Activated T-cell treated with anti-CD3 and anti-CD28 coated beads, Interleukin-2, amount 50 U/mL, for 4 hours (primary cell): ENCODE measurements at places on chromosomes 11 and 22. TPM values are rescaled to one million over a fixed set of nuclear protein-coding genes. Genes with fewer than 3 reads are reported as not detected.

- DNase-seq = no peak
Observed at GRCh38 chr11:32116668-32117067, 25.8 kb downstream of the RCN1 start.

SLC43A3 gene
- total RNA-seq = 508 TPM

ABCG4 gene
- total RNA-seq = 0.38 TPM

DNA sequence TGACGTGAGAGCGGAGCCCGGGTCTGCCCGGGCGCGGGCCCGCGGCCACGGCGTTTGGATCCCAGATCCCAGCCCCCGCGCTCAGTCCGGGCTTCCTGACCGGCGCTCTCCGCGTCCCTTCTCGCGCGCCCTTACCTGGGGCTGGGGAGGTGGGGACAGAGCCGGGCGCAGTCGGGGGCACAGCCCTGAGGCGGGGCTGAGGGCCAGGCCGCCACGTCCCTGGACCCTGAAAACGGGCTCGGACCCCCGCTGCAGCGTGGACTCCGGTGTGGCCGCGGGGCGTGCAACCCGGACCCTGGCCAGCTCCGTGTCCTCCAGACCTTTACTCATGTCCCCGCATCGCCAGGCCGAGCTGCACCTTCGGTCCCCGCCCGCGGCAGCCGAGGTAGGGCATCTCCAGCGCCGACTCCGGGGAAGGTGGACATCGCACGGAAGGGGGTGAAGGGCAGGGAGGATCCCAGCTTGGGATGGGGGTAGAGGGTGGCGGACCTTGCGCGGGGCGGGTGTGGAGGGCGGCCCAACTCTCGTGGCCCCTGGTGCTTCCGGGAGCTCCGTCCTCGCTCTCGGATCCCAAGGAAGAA lies 9.9 kb upstream of the AIFM3 start:
- no peak for DNase-seq

EFEMP2 gene
- 2.9 TPM for total RNA-seq

- no peak for DNase-seq
Observed at GRCh38 chr11:57303990-57304579, 20.7 kb downstream of the TNKS1BP1 start.

DNA sequence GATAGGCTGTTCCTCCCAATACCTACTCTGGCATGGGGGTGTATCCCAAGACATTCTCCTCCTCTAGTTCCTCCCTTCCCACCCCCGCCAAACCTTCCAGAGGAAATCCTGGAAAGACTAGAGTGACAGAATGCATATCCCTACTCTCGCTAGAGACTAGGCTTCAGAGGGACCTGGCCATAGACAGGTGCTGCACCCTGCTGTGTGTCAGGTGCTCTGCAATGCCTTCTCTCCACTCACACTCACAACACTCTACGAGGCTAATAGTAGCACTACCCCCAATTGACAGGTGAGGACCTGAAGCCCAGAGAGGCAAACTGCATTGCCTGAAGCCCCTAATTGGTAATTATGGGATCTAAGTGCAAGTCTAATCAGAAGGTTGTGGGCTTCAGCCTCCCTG lies 46.2 kb upstream of the LMO1 start:
- DNase-seq = no peak

DNA sequence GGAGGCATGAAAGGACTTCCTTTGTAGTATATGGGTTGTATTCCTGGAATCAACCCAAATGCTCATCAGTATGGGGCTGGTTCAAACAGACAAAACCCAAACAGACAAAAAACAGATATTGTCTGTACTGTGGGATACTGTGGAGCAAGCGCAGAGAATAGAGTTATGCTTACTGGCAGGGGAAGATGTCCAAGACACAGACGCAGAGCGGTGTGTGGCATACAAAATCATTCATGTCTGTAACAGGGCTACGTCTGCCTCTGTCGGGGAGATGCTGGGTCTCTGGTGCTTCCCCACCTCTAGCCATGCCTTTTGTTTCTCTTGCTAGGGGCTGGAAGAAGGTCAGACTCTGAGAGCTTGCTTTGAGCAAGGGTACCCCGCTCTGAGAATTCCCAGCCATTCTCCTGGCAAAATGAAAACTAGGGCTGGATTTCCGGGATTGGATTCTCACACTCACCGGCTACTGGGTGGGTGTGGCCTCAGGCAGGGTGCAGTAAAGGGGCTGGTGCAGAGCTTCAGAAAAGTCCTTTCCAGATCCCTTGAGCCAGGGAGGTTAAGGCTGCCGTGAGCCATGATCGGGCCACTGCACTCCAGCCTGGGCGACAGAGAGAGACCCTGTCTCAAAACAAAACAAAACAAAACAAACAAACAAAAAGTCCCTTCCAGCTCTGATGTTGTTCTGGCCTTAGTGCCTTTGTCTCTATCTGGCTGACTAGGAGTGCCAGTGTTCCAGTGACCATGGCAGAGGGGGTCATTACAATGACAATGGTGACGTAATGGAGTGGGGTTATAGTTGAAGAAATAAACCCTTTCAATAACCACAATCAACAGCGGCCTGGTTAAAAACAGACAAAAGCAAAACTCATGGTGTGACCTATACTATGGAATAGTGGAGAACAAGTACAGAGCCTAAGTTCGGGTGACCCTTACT lies 2.9 kb upstream of the ABCC8 start:
- DNase-seq = no peak

GRCh38 chr11:126800009-126800408 lies 200.6 kb downstream of the KIRREL3 start:
- no peak for DNase-seq

GRCh38 chr22:27692243-27692642 lies 109.3 kb downstream of the MN1 start:
- DNase-seq = no peak

DNA sequence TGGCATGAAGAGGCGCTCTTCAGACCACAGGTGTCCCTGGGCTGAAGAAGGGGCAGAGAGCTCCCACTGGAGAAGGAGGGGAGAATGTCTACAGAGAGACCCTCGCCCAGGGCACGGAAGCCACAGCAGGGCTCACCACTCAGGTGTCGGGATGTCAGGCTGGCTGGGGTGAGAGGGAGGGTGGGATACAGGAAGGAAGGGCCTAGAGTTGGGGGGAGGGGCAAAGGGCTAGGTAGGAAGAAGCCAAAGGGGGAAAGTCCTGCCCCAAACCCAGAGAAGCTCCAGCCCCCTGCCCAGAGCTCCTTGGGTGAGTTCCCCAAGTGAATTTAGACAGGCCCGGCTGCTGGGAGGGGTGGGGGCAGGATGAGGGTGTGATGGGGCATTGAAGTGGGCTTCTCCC lies 232.0 kb downstream of the CEP164 start:
- no peak for DNase-seq

- no peak for DNase-seq
Observed at GRCh38 chr11:44005063-44005701, 42.6 kb upstream of the ACCSL start.

DNA sequence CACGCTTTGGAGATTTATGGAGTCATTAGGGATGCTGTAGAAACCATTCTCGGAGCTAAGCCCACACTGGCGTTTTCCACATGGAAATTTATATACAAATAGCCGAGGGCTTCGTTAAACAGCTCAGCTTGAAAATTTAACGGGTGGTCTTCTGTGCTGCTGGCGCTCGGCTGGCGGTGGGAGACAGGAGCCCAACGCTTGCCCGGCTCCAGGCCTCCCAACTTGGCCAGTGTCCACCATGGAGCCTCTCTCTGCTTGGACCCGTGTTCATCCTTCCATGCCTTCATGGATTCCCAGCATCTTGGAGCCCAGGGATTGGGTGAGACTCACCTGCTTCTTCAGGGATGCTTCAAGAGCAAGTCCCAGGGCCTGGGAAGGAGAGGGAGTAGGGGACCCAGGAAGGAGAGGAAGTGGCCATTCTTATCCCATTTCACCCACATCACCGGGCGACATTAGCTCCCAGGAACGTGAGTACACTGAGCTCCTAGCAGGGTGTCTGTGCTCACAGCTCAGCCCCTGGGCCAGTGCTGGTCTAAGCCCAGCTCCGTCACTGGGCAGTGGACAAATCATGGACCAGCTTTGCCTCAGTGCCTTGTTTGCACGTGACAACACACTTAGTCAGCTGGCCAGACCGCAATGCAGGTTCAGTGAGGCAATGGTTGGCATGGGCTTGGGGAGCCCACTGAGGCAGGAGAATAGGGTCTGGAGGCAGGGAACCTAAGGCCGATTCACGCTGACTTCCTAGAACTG lies 944.3 kb downstream of the BRD1 start:
- no peak for DNase-seq

- no peak for DNase-seq
Observed at GRCh38 chr11:103662880-103663279, 373.6 kb upstream of the DDI1 start.

DNA sequence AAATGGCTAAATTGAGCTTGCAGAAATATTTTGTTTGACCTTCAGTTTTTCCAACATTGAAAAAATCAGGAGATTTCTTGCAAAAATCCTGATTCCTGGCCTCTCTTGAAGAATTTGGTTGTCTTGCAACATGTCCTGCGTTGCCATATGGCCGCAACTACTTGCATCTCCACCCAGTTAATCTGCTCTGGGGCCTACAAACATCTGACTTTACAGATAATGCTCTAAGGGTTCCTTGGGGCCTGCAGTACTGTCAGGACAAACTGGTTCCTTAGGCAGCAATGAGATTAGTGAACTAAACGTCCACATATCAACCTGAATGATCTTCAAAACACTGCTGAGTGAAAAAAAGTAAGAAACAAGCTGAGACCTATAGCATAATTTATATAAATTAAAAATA lies 36.6 kb upstream of the FEZ1 start:
- DNase-seq = no peak

GRCh38 chr22:23652711-23653110 lies 20.6 kb upstream of the DRICH1 start:
- no peak for DNase-seq

DNA sequence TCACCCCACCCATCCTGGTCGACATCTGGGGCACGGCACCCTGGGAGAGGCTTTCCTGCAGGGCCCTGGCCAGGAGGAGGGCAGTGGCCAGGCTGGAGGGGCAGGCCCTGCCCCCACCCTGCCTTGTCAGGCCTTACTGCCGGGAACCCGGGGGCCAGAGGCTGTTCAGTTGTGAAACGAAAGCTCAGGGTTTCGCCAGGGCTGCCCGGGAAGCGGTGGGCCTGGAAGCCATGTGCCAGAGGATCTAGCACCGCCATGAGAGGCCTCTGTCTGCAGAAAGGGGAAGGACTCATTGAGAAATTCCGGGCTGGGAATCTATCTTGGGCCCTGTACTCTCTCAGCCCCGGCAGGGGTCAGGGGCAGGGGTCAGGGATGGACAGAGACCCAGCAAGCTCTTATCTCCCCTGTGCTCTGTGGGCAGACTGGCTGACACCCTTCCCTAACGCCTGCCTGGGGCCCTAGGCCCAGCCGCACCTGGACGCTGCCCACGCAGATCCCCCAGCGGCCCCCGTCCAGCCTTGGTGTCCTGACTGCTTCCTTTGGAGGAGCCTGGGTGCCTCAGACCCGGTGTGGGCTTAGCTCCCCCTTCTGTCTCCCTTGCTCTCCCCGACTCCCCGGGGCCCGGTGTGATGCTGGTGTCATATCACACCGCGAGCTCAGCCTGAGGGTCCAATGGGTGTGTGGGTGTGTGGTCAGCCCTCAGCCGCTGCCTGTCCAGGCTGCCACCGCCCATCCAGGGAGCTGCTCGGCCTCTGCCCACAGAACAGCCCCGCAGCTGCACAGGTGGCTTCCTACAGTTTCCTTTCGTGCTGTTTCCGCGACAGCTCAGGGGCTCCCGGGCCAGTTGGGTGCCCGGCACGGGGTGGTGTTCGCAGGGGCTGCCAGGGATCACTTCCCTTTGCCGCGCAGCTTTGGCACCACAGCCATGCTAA lies 6.5 kb downstream of the PIM3 start:
- DNase-seq = no peak
